ENCODE measurements at places on chromosomes 11 and 22. TPM values are rescaled to one million over a fixed set of nuclear protein-coding genes. Genes with fewer than 3 reads are reported as not detected.

The TMEM86A gene
- total RNA-seq = 0.21 TPM

The CHRDL2 gene
- 2.9 TPM for total RNA-seq

The APOL5 gene
- total RNA-seq = not detected

The KRTAP5-10 gene
- total RNA-seq = not detected

The FOLR2 gene
- not detected for total RNA-seq

The CARD16 gene
- total RNA-seq = not detected

The MYBPC3 gene
- total RNA-seq = 0.05 TPM

The FDX1 gene
- 16.0 TPM for total RNA-seq

The ADAMTS15 gene
- 5.1 TPM for total RNA-seq

The YPEL1 gene
- 0.30 TPM for total RNA-seq

The SAA4 gene
- total RNA-seq = not detected

The AMOTL1 gene
- 8.4 TPM for total RNA-seq

Data from A549 treated with GW870086 at 1 μM for 4 hours (cell line).